ENCODE measurements at places on chromosomes 16 and 17.

GRCh38 chr16:56635441-56635967 is 3.0 kb upstream of the MT1A start:
- no peak for DNase-seq

GRCh38 chr17:67125924-67126323 is 81.6 kb downstream of the CACNG1 start:
- DNase-seq: no peak

GRCh38 chr16:64185954-64186353 is 935.9 kb downstream of the CDH11 start:
- no peak for DNase-seq

DNA sequence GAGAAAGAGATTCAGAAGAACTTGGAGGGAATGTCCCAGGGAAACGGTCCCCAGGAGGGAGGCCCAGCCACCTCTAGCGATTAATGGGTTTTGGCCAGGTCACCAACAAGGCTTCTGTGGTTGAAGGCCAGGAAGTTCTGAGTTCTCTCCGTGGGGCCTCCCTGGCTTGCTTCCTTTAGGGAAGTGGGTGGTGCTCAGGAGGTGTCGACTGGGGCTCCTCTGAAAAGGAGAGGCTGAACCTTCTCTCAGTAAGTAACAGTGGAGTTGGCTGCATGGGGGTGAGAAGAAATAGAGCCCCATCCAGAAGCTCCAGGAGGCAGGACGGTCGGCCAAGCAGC is 77.1 kb upstream of the GSE1 start:
- DNase-seq: no peak

DNA sequence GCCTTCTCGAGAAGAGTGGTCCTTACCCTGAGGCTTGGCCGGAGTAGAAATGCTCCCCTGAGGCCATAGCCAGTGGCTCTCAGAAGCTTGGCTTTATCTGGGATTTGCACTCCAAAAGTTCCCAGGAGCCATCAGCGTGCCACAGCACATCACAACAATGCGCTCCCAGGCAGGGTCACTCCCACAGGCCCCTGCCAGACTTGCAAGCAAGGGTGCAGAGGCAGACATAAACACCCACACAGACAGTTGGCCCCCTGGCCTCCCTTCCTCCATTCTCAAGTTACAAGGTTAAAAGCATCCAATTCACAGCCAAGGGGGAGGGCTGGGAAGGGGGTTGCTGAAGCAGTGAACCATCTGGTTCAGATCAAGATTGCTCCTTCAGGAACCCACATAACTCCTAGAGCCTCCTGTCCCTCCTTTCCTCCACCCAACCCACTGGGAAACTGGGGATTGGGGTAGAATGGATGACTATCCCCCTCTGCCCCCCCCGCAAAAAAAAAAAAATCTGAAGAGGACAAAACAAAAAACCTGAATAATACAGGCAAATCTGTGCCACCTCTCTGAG is 1.8 kb downstream of the ST3GAL2 start:
- DNase-seq: no peak

- no peak for DNase-seq
These were observed 10.5 kb downstream of the EMC8 start for GRCh38 chr16:85788819-85789218.

Data from natural killer cell treated with Interleukin-12 subunit alpha and Interleukin-12 subunit beta and Interleukin-15 and Interleukin-18, amount 100 ng/mL, for 72 hours (primary cell).